ENCODE measurements at places on chromosomes 6 and 20.

DNA sequence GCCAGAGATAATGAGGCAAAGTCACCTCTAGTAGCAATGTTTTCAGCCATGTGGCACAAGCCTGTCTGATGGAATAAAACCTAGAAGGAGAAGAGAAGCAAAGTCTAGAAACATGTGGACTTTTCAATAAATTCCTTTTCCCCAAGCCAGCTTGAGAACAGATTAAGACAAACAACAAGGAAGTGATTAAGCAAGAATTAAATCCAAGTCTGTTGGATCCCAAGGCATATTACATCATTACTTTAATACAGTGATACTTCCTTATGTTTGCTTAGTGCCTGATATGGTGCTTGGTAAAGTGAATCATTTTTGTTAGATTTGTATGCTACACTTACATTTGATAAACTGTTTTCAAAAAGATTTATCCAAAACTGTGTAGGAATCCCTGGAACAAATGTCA is 260.3 kb upstream of the FAM83B start:
- no peak for DNase-seq

GRCh38 chr6:39347906-39348585 is 25.5 kb upstream of the KCNK16 start:
- no peak for DNase-seq

- no peak for DNase-seq
Observed at GRCh38 chr6:20178327-20178726, 33.9 kb downstream of the MBOAT1 start.

DNA sequence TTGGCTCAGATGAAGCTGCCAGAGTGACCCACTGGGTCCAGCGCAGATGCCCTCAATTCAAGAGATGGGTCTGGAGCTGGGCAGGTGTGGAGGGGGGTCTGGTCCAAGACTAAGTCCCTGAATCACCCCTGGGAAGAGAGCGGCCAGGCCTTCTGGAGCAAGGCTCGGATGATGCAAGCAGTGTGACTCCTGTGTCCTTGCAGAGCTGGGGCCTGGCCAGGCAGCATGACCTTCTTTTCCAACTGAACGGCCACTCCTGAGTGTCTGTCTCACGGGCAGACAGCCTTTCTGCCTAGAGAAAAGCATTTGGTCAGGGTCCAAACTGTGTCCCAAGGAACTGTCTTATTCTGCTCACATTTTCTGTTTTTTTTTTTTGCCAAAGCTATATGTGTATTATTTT is 42.6 kb upstream of the FNDC1 start:
- no peak for DNase-seq

All from HFF-Myc (cell line).